ENCODE measurements at places on chromosomes 4 and X. TPM values are rescaled to one million over a fixed set of nuclear protein-coding genes. Genes with fewer than 3 reads are reported as not detected.

DNA sequence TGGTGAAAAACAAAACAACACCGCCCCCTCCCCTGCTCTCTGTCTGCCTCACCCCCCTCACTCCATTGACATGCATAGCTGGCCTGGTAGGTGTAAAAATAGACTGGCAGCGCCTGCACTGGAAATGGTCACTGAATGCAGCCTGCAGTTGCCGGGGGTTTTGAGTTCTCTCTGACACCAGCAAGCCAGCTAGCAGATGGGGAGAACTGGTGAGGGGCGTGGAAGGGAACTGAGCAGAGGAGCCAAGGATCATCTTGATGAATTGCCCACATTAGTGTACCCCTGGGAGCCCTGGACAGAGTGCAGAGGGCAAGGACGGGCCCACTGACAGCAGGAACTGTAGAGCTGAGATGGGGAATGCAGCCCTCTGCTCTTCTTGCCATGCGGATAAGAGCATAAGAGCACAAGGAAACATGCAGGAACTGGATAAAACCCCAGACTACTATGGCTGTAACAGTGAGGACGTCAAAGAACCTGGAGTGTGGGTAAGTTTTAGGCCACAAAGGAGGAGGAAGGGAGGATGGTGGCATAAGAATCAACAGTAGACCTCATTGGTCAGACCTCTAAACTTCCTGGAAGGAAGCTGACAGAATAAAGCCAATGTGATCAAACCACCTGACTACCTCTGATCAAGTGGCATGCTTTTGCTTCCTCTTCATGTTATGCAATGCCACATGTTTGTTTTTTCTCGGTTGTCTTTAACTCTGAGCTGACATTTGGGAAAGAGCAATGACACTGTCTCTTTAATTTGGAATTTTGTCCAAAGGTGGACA lies 96.3 kb downstream of the ANK2 start:
- DNase-seq, result no peak

The MAOB gene
- total RNA-seq, result 0.10 TPM

DNA sequence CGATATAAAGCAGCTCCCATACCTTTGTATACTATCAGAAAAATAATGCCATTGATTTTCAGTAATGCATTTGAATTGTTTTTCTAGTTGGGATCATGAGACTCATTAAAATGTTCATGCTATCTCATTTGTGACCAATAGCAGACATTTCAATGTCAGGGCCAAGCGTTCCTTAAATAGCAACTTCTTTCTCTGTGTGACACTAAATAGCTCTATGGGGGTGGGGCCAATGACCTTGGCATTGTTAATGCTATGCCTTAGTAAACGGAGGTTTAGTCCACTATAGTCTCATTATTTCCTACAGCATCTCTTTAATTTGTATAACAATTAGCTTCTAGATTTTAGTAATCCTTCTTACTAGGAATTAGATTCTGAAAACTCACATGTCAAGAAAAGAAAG lies 48.6 kb upstream of the ARHGAP24 start:
- no peak for DNase-seq

The RGN gene
- total RNA-seq, result not detected

DNA sequence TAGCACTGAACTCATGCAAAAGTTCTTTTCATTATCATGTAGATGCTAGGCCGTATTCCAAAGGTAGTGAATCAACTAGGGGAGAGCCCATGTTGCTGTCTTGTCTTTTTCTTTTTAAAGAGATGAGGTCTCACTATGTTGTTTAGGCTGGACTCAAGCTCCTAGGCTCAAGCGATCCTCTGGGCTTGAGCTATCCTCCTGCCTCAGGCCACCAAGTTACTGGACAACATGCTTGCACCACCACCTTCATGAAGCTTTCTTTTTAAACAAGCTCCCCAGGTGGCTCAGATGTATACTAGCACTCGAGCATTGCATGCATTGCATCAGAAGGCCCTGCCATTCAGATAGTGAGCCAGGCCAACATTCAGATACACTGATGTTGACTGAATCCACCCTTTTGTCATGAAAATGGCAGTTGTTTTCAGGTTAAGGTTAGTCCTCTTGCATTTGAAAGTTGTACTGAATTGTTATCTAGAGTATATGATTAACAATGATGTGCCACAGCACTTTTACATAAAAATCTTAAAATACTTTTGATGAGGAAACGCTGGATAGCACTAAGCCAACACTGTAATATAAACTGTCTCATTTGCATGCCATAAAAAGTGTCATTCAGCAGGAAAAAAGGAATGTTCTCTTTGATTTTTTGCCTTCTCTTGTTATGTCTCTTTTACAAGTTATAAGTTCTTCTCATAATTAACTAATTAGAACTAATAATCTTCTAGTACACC lies 76.7 kb downstream of the FNIP2 start:
- DNase-seq, result no peak

The NHS gene
- 6.6 TPM for total RNA-seq
